ENCODE measurements at places on chromosomes 3 and 15. TPM values are rescaled to one million over a fixed set of nuclear protein-coding genes. Genes with fewer than 3 reads are reported as not detected.

IQCF5 gene
- not detected for polyA plus RNA-seq

GPR171 gene
- polyA plus RNA-seq, result 0.48 TPM

GOLGA6D gene
- polyA plus RNA-seq, result not detected

GOLGA8R gene
- 5.0 TPM for polyA plus RNA-seq

CTNNB1 gene
- 513 TPM for polyA plus RNA-seq

IL17RE gene
- 20.1 TPM for polyA plus RNA-seq

DNA sequence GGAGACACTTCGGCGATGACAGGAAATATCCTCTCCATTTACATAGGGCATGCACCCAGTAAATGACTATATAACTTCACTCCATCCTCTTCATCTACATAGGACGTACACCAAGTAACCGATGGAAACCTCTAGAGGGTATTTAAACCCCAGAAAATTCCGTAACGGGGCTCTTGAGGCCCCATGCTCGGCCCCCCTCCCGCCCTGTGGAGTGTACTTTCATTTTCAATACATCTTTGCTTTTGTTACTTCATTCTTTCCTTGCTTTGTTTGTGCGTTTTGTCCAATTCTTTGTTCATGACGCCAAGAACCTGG is 7.5 kb upstream of the FAM107A start:
- no peak for DNase-seq

DNA sequence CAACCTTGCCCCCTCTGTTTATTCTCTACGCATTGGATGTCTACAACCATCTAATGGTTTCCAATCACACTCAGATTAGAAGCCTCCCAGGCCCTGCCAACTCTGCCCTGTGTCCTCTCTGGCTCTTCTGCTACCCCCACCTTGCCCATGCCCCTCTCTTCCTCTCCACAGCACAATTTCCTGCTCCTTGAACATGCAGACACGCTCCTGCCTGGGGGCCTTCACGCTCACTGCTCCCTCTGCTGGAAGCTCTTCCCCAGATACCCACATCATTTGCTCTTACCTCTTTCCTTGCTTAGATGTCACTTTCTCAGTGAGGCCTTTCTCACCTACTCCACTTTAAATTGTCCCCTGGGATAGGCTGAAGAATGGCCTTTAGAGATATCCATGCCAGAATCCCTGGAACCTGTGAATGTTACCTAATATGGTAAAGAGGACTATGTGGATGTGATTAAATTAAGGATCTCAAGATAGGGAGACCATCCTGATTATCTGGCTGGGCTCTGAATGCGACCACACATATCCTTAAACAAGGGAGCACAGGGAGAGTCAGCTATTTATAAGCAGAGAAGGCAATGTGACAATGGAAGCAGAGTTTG is 9.9 kb downstream of the KY start:
- DNase-seq, result no peak

DNA sequence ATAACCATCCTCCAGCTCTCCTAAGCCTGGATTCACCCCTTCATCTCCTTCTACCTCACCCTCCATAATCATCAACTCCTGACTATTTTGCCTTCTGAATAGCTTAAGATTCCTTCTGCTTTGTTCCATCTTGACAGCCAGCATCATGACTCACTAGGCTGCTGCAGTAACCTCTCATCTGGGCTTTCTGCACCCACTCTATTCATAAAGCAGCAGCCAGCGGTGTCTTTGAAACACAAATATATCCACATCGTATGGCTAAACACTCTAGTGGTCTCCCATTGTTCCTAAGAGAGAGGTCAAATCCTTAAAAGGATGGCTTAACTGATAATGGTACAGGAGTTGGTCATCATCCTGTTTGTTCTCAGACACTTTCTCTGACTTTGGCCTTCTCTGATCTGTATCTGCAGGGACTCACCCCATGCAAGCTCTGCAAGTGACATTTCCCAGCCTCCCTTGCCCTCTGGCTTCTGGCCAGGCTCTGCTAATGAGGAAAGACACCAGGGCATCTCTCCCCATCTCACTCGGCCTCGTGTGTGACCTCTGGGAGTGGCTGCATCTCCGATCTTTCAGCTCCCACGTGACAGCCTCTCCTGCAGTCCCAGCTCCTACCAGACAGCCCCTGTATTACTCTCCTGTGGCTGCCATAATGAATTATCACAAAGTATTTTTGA is 6.2 kb downstream of the GRK7 start:
- no peak for DNase-seq

DNA sequence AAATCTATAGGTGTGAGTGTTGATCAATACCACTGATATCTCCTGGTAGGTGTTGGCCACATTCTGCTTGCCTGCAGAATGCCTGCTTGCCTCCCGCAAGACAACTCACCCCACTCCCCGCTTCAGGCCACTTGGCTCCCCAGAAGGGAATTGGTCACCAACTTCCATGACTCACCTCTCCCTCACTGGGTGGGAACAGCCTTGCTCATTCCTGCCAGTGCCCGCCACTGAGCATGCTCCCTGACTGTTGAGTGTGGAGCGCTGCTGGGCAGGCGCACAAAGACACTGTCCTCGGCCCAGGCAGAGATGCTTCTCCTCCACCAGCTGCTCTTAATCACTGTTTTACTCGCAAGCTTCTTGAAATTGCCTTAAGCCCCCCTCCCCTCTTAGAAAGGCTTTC is 57.3 kb upstream of the PPP2R3A start:
- no peak for DNase-seq

GRCh38 chr3:62236016-62236415 is 137.3 kb downstream of the FEZF2 start:
- DNase-seq, result no peak

GRCh38 chr15:100669260-100669659 is 66.9 kb downstream of the ASB7 start:
- no peak for DNase-seq

DNA sequence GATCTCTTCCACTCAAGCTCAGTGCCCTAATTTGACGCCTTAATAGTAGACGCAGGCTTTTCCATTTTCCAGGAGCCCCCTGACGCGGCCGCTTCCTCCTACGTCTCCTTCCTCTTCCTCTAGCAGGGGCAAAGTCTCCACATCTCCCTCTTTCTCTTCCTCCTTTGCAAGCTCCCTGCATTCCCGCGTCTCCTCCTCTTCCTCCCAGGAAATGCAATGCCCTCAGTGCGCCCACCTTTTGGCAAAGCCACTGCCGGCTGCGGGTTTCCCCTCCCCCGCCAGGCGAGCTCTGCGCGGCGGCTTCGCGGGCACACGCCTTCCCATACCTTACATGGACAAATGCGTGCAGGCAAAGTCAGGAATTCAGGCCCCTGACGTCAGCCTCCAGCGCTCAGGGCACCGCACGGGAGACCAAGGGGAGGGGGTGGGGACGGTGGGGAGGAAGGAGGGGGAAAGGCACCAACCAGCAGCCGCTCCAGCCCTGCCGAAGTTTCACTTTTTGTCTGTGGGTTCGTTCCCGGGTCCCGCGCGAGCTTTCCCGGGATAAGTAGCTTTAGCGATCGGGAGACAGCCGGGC is 432 bp upstream of the LPP start:
- peak; percentile 77 for DNase-seq

DNA sequence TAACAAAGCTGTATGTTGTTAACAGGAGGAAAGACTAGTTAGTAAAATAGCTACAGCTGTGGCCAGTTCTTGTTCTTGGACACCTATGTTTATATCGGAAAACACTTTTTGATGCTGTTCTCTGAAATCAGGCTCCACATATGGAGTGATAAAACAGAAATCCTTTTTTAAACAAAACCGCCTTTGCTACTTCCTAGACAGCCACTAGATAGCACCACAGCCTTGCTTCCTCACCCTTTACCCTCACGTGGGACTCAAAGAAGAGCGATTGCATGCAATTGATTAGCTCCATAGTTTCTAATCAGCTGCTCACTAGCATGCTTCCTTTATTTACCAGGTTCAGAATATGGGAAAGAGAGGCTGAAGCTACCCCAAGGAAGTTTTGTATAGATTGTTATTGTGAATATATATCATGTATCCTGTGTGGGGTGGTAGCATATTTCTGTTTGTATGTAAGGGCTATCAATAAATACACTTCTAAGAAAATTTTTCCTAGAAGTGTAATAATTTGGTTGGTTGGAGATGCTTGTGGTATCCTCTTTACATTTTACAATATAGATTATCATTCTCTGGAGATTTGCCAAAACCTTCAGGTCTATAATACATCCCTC is 4.3 kb upstream of the MTFMT start:
- DNase-seq, result no peak

GRCh38 chr15:50066202-50066601 is 52.8 kb downstream of the ATP8B4 start:
- no peak for DNase-seq

Measured in left renal pelvis (tissue), 4 donors.